ENCODE measurements at places on chromosomes 13 and 19.

GRCh38 chr13:41746259-41746658, 214.7 kb downstream of the VWA8 start:
- no peak for DNase-seq

GRCh38 chr13:33401238-33401637, 115.7 kb upstream of the STARD13 start:
- no peak for DNase-seq

DNA sequence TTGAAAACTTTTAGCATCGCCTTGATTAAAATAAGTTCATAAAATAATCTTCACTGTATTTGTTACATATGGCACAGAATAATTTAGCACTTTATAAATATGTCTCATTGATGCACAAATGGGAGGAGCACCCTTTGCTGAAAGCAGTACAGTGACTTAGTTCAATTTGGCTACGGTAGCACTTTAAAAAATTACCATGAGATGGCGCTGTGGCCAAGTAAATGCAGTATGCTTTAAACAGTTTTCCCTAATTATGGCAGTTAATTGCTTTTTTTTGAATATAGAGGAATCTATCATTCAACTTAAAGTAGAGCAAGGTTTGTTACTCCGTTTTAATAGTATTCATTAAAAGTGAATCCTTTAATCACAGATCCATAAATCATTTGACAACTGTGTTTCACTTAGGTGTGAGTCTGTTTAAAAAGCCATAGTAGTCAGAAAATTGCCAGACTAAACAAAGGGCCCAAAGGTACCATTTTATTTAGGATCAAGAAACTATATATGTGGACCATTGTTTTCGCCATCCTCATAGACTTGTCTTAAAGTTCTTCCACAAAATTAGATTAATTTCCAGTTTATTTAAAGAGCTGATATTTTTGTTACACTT, 34.7 kb upstream of the ESD start:
- no peak for DNase-seq

DNA sequence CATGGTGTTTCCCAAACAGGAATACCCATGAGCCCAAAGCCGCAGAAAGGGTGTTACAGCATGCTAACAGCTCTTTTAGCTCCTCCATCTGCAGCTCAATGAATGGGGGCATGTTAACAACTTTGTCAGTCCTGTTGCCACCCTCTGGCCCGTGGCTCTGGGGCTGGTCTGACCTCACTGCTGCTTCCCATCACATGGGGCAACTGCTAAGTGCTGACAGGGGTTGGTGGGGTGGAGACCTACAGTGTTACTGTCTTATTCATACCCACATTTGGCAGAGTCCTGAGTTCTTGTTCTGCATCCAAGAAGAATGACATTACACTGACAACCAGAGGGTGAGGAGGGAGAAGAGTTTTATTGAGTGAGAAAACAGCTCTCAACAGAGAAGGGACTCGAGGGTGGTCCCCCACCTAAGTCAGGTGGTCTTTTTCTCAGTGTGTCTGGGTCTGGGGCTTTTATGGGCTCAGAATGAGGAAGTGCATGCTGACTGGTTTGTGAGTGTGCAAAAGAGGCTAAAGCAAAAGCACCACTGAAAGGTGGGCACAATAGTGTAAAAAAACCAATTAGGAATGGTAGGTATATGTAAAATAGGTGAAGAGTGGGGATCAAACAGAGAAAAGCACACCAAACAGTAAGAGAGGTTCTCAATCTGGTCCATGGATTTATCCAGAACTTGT, 1952.0 kb upstream of the PCDH20 start:
- DNase-seq = no peak

GRCh38 chr19:29499261-29499920, 26.4 kb upstream of the VSTM2B start:
- peak; percentile 30 for DNase-seq

DNA sequence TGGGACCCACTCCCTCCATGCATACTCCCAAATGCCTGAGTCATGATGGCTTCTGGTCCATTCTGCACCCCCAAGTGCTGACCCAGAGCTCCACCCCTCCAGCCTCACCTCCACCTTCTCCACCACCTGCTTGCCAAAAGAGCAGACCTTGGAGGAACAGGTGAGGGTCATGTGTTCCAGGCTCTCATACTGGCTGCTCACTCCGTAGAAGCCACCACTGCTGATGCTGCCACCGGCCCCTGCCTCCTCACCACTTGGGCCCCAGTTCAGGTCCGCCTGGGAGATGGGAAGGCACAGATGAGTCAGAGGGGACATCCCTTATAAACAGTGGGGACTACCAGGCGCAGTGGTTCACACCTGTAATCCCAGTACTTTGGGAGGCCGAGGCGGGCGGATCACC, 7.9 kb downstream of the CD37 start:
- peak; percentile 38 for DNase-seq

- DNase-seq = no peak
Measured at GRCh38 chr13:47853236-47853635, 147.8 kb downstream of the SUCLA2 start.

- DNase-seq = peak; percentile 63
Measured at GRCh38 chr13:23695711-23696464, 125.7 kb downstream of the TNFRSF19 start.

DNA sequence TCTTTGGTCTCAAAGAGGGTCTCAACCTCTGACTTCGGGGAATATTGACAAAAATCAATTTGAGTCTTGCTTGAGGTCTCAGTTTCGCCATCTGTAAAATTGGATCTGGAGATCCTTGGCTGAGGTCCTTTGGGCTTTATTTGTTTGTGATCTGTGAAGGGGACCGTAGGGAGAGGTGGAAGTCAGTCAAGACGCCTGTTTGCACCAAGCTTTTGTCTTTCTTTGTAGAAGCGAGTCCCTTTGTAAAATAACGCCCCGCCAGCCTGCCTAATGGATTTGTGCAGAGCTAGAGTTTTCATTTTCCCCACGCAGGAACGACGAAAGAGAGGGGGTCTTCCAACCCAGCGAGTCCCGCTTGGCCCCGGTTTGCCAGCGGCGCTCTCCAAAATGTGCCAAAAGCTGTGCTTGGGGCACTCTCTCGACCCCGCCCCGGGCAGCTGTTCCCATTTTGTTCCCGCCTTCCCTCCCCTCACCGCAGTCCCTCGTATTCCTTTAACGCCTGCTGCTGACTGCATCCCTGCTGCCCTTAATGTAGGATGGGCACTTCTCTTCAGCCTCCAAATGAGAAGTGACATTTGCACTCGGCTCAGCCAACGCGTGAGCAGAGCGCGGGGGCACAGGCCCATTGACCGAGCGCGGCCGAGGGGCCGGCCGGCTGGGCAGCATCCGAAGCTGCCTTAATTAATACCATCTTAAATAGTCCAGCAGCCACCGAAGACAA, 13.0 kb downstream of the ZIC5 start:
- no peak for DNase-seq

DNA sequence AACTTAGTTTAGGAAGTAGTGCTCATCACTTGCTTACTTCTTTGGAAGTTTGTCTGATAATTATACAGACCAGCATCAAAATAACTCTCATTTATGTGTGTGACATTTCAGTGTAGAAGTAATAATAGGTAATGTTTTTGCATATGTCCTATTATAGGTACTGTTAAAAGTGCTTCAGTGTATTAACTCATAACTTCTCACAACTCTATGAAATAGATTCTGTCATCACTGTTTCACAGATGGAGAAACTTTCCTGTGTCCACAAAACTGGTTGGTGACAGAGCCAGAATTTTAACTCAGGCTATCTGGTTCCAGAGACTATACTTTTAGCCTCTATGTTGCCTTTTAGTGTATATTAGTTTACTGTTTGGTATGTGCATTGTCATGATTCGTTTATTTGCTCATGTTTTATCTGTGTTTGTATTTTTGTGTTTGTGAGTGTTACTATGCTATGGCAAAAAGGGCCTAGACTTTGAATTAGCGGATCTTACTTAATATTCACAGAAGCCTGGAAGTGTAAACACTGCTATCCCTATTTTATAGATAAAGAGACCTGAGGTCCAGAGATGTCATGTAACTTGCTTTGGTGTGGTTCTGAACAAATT, 12.7 kb downstream of the LPAR6 start:
- DNase-seq = no peak

DNA sequence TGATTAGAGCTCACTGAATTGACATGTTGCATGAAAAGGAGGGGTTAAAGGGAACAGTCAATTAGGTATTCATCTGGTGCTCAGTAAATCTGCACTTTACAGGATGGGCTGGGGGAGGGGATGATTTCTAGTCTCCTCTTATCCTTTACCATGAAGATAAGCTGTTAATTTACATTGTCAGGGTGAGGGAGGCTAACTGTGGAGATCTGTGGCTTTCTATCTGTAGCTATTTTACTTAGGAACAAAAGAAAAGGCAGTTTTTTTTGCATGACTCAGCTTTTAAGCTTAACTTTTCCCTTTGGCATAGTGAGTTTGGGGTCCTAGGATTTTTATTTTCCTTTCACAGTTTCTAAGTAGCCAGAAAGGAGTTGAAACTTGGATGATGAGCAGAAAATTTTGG, 253.3 kb downstream of the LMO7 start:
- DNase-seq = no peak

GRCh38 chr19:12838182-12838885, at the start of gene MAST1:
Gene MAST1 (plus strand): TSS chr19:12838515. CDS start chr19:12838573, 58 bp downstream.
- no peak for DNase-seq

GRCh38 chr13:81394640-81395039, 1053.7 kb upstream of the SPRY2 start:
- no peak for DNase-seq

GRCh38 chr19:45630463-45630862, 8.7 kb downstream of the EML2 start:
- no peak for DNase-seq

GRCh38 chr19:2010135-2010668, 5.3 kb downstream of the BTBD2 start:
- DNase-seq = no peak

DNA sequence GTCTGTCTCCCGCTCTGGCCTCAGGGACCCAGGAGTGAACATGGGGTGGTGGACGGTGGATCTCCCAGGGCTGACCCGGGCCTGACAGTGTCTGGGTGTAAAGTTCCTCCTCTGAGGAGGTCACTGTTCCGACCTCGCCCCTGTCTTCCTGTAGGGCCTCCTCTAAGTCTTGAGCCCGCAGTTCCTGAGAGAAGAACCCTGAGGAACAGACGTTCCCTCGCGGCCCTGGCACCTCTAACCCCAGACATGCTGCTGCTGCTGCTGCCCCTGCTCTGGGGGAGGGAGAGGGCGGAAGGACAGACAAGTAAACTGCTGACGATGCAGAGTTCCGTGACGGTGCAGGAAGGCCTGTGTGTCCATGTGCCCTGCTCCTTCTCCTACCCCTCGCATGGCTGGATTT, at the start of gene SIGLEC9:
TSS of gene SIGLEC9 (plus strand) at position 178 of the 400 bp plus-strand sequence. CDS start at position 247, 69 bp downstream.
- DNase-seq = no peak

DNA sequence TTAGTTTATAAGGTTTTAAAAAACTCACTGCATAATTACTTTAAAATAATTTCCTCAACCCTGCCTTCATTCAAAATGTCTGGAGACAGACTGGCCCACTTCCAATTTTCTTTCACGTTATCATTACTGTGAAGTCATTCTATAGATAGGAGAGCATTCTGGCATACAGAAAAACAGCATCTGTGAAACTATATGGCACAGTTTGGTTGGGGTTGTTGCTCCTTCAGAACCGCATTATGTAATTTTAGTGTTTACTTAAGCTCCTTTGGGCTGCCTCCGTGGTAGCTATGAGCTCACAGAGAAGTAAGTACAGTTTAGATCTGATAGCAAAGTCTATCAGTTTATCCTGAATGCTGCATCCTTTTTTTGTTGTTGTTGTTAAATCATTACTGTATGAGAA, 104.3 kb downstream of the KCNRG start:
- no peak for DNase-seq

- DNase-seq = no peak
Measured at GRCh38 chr13:46296115-46296822, 84.5 kb downstream of the LRRC63 start.

- no peak for DNase-seq
Measured at GRCh38 chr19:46250076-46250735, 20.7 kb downstream of the IGFL1 start.

GRCh38 chr13:102589301-102589822, 7.4 kb upstream of the TPP2 start:
- no peak for DNase-seq

GRCh38 chr13:39297664-39298171, 259.5 kb downstream of the NHLRC3 start:
- DNase-seq = no peak

GRCh38 chr19:28492201-28492600, 720.8 kb downstream of the UQCRFS1 start:
- DNase-seq = no peak

DNA sequence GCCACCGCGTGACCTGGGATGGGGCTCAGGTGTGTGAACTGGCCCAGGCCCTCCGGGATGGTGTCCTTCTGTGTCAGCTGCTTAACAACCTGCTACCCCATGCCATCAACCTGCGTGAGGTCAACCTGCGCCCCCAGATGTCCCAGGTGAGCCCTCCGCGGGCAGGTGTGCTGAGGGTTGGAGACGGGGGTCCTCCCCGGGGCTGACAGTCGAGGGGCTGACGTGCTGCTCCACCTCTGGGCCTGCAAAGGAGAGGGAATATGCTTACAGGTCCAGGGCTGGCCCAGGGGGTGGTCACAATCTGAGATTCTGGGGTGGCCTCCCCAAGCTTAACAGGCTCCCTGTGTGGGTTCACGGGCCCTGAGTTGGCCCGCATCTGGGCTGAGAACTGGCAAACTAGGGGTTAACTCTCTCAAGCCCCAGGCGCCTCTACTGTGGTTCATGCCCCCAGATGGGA, 386 bp downstream of the VAV1 start:
- no peak for DNase-seq

DNA sequence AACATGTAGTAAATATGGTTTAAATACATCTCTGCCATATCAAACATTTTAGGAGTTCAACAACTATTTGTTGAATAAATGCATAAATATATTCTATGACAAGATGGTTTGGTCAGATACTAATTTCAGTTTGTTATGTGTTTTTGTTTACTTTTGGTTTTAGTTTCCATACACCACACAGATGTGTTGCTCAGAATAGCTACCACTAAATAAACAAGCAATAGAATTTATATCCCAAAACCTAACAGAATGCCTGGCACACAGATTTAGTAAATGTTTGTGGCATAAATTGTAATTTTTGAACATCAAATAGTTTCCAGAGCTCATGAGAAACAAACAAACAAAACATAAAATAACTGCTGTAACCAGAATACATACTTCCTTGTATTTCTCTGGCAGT, 126.8 kb upstream of the ATXN8OS start:
- DNase-seq = no peak

- DNase-seq = no peak
Measured at GRCh38 chr13:50220938-50221337, 205.7 kb downstream of the KCNRG start.

Data from aorta (tissue), 5 donors.